Fibroblast of mammary gland (primary cell): ENCODE measurements at places on chromosomes 12 and 14.
A peak's percentile ranks its signal among the peaks of the same experiment; 100 is the strongest.

DNA sequence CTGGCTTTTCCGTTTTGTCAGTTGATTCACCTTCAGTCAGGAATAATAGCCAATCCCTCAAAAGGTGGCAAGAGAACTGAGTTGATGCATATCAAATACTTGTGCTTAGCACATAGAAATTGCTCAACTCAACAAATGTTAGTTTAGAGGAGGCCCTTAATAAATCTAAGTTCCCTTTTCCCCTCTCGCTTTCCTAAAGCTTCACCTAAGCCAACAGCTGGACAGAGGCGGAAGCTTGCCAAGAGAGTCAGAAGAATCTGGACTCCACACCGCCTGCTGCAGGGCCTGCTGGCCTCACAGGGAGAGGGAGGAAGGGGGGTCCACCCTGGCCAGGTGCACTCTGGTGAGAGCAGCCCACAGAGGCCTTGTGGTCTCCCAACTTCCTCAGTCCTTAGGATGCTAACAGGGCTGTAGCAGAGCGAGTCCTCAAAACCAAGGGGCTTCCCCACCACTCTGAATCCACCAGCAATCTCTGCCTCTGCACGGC lies 213.1 kb downstream of the CHST11 start:
- DNase-seq = peak; percentile 68

DNA sequence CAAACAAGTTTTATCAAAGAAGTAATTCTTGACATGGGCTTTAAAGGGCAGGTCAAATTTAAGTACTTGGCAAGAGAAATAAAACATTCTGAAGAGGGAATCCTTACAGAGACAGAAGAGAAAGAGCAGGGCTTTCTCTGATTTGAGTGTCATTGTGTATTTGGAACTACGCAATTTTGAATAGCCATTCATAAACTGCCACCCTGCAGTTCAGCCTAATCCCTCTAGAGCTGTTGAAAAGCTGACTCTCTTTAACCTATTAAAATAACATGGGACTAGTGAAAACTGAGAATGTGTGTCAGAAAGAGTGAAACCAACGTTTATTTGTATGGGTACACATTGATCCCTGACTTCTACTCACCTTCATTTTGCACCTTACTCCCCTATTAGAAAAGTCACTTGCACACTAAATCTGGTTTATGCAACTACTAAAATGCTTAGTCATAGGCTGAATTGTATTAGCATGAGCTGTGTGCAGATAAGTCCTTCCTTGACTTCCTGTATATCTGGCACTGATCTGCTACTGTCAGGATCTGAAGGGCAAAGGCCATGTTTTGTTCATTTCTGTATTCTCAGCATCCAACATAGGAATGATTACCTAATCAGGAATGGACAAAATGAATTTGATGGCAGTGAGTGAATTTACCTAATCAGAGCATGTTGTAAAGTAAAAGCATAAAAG lies 458.9 kb downstream of the NOVA1 start:
- peak; percentile 60 for DNase-seq

GRCh38 chr12:72102150-72102549 lies 163.5 kb downstream of the TPH2 start:
- DNase-seq = no peak

DNA sequence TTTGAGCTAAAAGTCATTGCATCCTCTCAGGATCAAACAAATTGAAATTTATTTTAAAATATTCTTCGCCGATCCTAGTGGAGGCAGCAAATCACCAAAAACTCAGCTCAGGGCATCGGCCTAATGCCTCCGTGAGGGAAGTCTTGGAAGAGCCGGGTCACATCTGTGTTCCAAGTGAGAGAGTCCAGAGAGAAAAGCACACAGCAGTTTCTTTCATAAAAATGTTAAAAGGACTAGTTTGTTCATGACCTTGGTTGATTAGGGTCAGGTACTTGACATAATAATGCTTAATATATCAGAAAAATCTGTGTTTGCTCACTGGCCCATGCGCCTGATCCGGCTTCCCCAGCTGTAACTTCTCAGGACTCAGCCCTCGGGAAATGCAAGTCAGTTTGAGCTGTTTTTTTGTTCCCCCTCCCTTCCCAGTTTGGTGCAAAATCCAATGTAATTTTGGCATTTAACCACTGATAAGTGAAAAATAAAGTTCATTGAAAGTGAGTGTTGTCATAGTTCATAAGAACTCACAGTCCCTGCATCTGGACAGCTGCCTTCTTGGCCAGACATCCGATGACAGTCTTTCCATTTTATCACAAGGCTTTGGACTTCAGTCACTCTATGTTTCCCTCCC lies 161.7 kb downstream of the CAND1 start:
- DNase-seq = peak; percentile 44

DNA sequence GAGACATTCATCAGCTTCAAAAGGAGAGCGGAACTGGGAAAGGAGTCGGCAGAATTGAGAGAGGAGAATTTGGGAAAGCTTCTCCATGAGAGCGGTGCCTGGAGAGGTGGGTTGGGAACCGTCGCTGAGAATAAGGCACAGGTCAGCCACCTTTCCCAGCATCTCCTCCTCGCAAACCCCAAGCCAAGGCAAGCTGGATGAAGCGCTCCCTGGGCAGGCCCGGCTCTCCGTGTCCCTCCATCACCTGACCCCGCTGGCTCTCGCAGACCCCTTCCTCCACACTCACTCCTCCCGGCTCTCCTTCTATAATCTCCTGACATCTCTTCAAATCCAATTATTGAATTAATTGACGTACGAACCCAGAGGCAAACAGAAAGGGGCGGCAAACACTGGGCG lies 18.9 kb upstream of the ATP5MC2 start:
- DNase-seq = no peak
